ENCODE measurements at places on chromosomes 3 and 15.

- DNase-seq: no peak
These were observed 1006.8 kb upstream of the SEMA6D start for GRCh38 chr15:46710401-46710960.

- DNase-seq: no peak
These were observed 270.8 kb upstream of the LRRFIP2 start for GRCh38 chr3:37445163-37445562.

DNA sequence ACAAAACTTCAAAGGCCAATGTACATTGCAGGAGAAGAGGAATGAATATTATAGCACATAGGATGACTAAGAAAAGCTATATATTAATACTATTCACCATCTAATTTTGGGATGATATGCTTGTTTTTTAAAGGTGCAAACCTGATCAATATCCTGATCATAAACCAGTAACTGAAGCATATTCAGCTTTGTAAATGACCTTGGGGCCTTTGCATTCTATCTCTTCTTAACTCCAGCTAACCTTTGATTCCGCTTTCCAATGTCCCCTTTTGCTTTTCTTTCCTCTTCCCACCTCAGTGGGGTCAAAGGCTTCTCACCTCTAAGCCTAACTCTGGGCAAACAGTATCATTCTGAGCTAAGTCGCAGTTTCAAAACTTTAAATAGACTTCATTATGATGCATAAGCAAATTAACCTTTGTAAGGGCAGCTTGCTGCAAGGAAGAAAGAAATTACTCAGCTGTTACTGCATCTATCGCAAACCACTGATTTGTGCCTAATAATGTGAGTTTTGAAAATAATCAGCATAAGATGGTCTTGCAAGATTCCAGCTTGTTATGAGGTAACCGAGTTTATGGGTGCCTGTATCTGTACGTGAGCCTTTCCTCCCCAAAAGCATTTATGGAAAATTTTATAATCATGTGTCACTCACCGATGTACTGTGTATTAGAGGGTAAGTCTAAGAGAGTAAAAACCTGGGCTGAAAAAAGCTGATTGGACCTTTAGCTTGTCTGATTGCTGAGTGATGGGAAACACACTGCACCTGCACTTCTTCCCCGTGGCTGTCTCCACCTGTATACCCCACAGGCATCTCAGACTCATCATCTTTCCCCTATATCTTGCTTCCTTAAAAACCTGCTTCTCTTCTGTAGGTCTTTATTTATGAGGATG is 116.8 kb downstream of the TPRG1 start:
- no peak for DNase-seq

- no peak for DNase-seq
These were observed 62.5 kb downstream of the WHAMM start for GRCh38 chr15:82871832-82872484.

GRCh38 chr3:50205413-50206276 is 574 bp downstream of the SLC38A3 start:
- no peak for DNase-seq

Data from NCI-H524 treated with DMSO at 0.1 percent for 48 hours (cell line).